Activated naive CD4-positive, alpha-beta T cell treated with anti-CD3 and anti-CD28 coated beads, Interleukin-2, amount 10 ng/mL, durations not matched to agents 7 days and 5 days (primary cell): ENCODE measurements at places on chromosomes 6 and 20.

- H3K27ac ChIP-seq = no peak overlapping the region
- H3K4me1 ChIP-seq = no peaks in the 10 kb centered on the region
- no peaks in the 10 kb centered on the region for H3K27me3 ChIP-seq
Observed at GRCh38 chr6:143097224-143097795, 36.6 kb downstream of the AIG1 start.

GRCh38 chr6:162014069-162014811, 713.3 kb downstream of the PRKN start:
- H3K27ac ChIP-seq = no peak overlapping the region
- H3K4me3 ChIP-seq = no peak overlapping the region
- H3K36me3 ChIP-seq = no peaks in the 10 kb centered on the region
- no peaks in the 10 kb centered on the region for H3K27me3 ChIP-seq
- H3K4me1 ChIP-seq = no peaks in the 10 kb centered on the region

DNA sequence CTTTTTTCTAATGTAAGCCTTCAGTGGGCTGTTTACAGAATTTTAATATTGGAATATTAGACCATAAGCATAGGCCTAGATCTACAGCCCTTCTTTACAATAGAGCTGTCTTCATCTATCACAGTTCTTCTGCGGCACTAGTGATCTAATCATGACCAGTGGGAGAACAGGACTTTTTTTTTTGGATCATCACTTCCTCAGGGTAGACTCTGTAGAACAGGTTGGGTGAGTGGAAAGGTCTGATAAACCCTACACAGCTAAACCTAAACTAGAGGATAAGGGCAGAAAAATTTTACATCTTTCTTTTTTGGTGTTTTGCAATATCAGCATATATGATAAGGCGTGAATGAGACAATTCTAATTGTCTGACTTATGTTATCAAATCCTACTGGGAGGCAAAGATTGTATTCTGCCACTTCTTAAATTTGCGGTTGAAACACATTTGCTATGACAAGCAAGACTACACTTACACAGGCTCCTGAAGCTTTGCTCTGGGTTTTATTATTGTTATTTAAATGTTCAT, 52.2 kb downstream of the GOPC start:
- H3K27me3 ChIP-seq = peaks cover 12% of the 10 kb centered on the region
- peaks cover 10% of the 10 kb centered on the region for H3K36me3 ChIP-seq
- peak overlapping the region; percentile 97 for H3K27ac ChIP-seq
- H3K4me3 ChIP-seq = peak overlapping the region; percentile 74

DNA sequence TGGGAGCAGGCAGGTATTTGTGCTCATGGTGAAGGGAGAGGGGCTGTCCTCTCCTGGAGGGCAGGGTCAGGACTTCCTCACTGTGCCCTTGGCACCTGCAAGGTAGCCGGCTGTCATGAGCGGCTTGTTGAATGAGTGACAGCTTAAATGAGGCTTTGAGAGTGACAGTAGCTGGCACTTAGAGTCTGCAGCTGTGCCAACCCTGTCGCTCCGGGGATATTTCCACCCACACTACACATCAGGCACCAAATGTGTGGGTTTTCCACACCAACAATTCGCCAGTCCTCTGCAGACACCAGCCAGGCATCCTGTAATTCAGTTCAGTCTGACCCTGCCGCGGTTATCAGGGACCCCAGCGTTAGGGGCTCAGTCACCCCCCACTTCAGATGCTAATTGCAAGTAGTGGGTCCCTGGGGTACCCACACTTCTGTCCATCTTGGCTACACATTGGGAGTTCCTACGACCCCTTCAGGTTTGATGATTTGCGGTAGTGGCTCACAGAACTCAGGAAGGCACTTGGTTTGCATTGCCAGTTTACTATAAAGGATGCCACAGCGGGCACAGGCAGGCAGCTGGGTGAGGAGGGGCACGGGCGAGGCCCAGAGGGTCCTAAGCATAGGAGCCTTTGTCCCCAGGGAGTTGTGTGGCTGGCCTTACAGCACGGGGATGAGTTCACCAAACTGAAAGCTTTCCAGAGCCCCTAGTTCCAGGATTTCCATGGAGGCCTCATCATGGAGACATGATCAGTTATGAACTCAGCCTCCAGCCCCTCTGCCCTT, 9.1 kb downstream of the MTG2 start:
- no peak overlapping the region for H3K27ac ChIP-seq
- no peaks in the 10 kb centered on the region for H3K27me3 ChIP-seq
- H3K4me3 ChIP-seq = no peak overlapping the region
- peaks cover 9% of the 10 kb centered on the region for H3K36me3 ChIP-seq
- H3K4me1 ChIP-seq = peaks cover 6% of the 10 kb centered on the region

GRCh38 chr6:37967651-37968050, 148.1 kb downstream of the ZFAND3 start:
- H3K4me1 ChIP-seq = peaks cover 25% of the 10 kb centered on the region
- DNase-seq = no peak
- H3K27ac ChIP-seq = no peak overlapping the region
- H3K4me3 ChIP-seq = no peak overlapping the region
- H3K36me3 ChIP-seq = peaks cover 18% of the 10 kb centered on the region
- no peaks in the 10 kb centered on the region for H3K27me3 ChIP-seq

DNA sequence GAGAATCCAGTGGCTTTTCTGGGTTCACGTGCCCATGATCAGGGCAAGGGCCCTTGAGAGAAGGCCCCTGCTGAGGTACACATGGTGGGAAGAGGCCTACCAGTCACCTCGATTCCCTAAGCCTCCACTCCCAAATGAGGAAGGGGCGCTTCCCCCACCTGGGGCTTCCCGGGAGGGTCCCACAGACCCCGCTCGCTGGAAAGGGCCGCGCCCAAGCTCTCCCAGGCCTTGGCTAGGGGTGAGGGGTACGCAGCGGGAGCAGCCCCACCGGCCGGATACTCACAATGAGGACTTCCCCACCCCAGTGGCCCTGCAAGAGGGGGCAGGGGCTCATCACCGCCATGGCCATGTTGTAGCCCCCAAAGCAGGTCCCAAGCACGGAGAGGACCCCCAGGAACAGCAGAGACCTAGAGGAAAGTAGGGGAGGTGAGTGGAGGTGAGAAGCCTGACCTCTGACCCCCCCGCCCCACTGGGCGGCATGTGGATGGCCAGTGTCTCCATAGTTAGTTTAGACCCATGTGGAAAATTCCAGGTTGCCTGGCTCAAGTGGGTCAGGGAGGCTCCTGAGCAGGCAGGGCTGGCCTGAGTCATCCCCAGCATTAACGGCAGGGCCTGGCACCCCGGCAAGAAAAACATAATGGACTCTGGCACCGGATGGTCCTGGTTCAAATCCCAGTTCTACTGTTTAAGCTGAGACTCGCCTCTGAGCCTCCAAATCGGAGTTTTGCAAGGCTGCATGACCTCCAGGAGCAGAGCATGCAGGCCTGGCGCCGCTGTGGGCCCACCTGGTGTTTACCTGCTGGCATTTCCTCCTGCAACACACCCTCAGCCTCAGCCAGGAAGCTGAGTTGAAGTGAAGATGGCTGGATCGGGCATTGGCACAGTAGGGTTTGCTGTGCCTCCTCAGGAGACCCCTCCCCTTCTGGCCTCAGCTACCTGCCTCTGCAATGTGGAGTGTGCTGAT, 6.6 kb downstream of the SLC52A3 start:
- no peak overlapping the region for H3K4me3 ChIP-seq
- H3K36me3 ChIP-seq = no peaks in the 10 kb centered on the region
- peaks cover 7% of the 10 kb centered on the region for H3K4me1 ChIP-seq
- no peak overlapping the region for H3K27ac ChIP-seq
- no peak for DNase-seq

DNA sequence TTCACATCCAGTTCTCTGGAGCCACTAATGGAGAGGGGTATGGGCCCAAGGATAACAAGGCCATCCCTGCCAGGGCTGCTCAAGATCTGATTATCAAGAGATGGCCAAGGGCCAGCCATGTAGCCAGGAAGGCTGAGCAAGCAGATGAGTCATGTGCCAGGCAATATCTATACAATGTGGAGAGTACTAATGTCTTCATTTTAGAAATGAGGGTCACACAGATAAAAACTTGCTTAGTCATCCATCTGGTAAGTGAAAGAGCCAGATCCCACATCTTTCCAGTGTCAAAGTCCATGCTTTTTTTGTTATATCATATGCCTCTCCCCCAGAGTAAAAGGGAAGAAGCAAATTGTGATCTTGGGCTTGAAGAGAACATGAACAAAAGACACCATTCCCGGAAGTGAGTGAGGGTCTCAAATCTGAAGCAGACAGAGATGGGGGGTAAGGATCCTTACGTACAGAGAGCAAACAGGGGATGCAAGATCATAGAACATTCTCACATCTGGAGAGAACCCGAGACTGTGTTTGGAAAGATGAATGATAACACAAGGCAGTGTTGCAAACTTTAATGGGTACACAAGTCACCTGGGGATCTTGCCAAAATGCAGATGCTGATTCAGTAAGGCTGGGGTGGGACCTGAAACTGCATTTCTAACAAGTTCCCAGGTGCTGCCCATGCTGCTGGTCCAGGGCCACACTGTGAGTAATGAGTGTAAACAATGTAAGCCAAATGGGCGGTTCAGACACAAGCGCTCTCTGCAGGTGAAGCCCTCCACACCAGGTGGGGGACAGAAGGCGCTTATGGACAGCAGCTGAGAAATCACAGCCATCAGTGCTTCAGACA, 20.0 kb upstream of the GSTA3 start:
- H3K27ac ChIP-seq = no peak overlapping the region
- no peaks in the 10 kb centered on the region for H3K36me3 ChIP-seq
- peaks cover 11% of the 10 kb centered on the region for H3K27me3 ChIP-seq
- no peak for DNase-seq
- H3K4me3 ChIP-seq = no peak overlapping the region
- no peaks in the 10 kb centered on the region for H3K4me1 ChIP-seq

GRCh38 chr6:156944412-156944811, 167.2 kb downstream of the ARID1B start:
- H3K4me3 ChIP-seq = no peak overlapping the region
- H3K4me1 ChIP-seq = peaks cover 5% of the 10 kb centered on the region
- no peak for DNase-seq
- no peak overlapping the region for H3K27ac ChIP-seq
- H3K36me3 ChIP-seq = no peaks in the 10 kb centered on the region

- no peaks in the 10 kb centered on the region for H3K27me3 ChIP-seq
- no peak overlapping the region for H3K27ac ChIP-seq
- peaks cover 10% of the 10 kb centered on the region for H3K36me3 ChIP-seq
- H3K4me3 ChIP-seq = no peak overlapping the region
- no peak for DNase-seq
Observed at GRCh38 chr6:139129284-139129683, 5.6 kb upstream of the HECA start.

DNA sequence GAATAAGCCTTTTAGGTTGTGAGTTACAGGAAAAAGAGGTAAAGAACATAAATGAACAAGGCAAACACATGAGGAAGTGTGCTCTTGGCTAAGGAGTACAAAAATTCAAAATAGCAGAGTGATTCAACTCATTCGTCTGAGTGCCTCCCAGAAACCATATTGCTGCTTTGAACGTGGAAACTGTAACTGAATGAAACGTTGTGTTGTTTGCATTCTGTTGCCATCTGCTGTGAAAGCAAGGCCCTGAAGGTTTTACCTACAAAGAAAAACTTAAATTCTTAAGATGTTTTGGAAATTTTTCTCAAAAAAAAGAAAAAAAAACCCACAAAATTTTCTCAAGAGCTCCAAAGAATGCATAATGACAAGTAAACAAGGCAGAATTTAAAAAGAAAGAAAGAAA, 375.4 kb upstream of the HS3ST5 start:
- H3K4me1 ChIP-seq = no peaks in the 10 kb centered on the region
- no peaks in the 10 kb centered on the region for H3K27me3 ChIP-seq
- no peak overlapping the region for H3K4me3 ChIP-seq
- H3K27ac ChIP-seq = no peak overlapping the region
- H3K36me3 ChIP-seq = no peaks in the 10 kb centered on the region
- DNase-seq = no peak

DNA sequence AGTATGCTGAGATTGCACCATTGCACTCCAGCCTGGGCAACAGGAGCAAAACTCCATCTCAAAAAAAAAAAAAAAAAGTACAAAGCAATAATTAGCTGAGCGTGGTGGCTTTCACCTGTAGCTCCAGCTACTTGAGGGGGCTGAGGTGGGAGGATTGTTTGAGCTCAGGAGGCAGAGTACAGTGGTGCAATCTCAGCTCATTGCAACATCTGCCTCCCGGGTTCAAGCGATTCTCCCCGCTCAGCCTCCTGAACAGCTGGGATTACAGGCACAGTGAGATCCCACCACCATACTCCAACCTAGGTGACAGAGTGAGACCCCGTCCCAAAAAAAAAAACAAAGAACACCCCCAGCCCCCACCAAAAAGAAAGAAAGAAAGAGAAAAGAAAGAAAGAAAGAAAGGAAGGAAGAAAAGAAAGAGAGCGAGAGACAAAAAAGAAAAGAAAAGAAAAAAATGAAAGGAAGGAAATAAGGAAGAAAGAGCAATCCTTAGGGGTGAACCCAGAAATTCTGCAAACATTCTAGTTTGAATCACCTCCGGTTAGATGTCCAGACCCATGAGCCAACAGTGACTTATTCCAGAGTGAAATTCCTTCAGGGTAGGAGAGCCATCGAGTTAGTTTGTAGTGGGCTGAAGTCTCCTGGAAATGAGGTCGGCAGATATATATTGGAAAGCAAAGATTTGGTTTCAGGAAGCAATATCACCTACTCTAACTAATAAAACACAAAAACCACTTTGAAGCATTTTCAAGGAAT, 3.2 kb upstream of the RIPOR3 start:
- no peak for DNase-seq
- H3K27me3 ChIP-seq = peaks cover 65% of the 10 kb centered on the region
- H3K36me3 ChIP-seq = no peaks in the 10 kb centered on the region
- H3K4me1 ChIP-seq = peaks cover 9% of the 10 kb centered on the region
- H3K27ac ChIP-seq = no peak overlapping the region

GRCh38 chr6:5205035-5205507, 55.7 kb downstream of the LYRM4 start:
- no peaks in the 10 kb centered on the region for H3K36me3 ChIP-seq
- no peak overlapping the region for H3K27ac ChIP-seq
- H3K27me3 ChIP-seq = no peaks in the 10 kb centered on the region
- H3K4me3 ChIP-seq = no peak overlapping the region

GRCh38 chr20:58665606-58666005, 14.5 kb downstream of the STX16 start:
- H3K27me3 ChIP-seq = no peaks in the 10 kb centered on the region
- peaks cover 55% of the 10 kb centered on the region for H3K36me3 ChIP-seq
- no peak for DNase-seq
- H3K4me3 ChIP-seq = no peak overlapping the region

- no peak overlapping the region for H3K4me3 ChIP-seq
- H3K27me3 ChIP-seq = peaks cover 18% of the 10 kb centered on the region
- no peak for DNase-seq
- no peak overlapping the region for H3K27ac ChIP-seq
- H3K4me1 ChIP-seq = no peaks in the 10 kb centered on the region
Observed at GRCh38 chr6:1545654-1546053, 64.1 kb upstream of the FOXC1 start.

GRCh38 chr6:113301651-113302050, 555.5 kb upstream of the MARCKS start:
- no peaks in the 10 kb centered on the region for H3K36me3 ChIP-seq
- no peak for DNase-seq
- no peak overlapping the region for H3K4me3 ChIP-seq
- H3K27me3 ChIP-seq = no peaks in the 10 kb centered on the region

DNA sequence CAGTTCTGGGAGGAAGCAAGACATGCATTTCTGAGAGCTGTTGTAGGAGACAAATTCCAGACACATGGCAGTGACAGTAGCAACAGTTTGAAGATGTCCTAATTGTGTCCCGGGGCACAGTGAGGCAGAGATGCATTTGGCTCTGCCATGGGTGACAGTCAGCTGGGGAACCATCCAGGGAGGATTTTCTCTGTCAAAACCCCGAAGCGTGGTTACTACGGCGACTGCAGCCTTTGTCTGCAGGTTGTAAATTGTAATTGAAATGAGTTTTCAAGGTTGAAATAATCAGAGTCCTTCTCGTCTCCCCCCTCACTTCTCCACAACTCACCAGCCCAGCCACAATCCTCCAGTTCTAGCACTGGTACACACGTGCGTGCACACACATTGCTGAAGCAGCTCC, 100.1 kb downstream of the GRM4 start:
- no peak for DNase-seq
- no peak overlapping the region for H3K4me3 ChIP-seq
- no peak overlapping the region for H3K27ac ChIP-seq
